ENCODE measurements at places on chromosomes 5 and 9. TPM values are rescaled to one million over a fixed set of nuclear protein-coding genes. Genes with fewer than 3 reads are reported as not detected.

- DNase-seq: no peak
These were observed 29.3 kb upstream of the ANKH start for GRCh38 chr5:14900693-14901461.

DNA sequence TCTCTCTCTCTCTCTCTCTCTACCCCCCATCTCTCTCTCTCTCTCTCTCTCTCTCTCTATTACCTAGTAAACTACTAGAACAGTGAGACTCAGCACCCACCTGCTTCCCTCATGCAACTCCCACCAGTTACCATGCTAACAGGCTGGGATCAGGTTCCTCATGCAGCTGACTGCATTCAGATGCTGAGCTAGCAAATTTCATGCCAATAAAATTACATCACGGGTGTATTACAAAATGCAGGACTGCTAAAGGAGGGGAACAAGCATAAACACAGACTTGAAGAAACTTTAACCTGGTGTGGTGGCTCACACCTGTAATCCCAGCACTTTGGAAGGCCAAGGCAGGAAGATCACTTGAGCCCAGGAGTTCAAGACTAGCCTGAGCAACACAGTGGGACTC, 76.0 kb downstream of the CEMIP2 start:
- no peak for DNase-seq

- no peak for DNase-seq
These were observed 9.0 kb upstream of the SETD9 start for GRCh38 chr5:56900395-56900794.

GRCh38 chr9:14373706-14374105, 59.8 kb upstream of the NFIB start:
- no peak for DNase-seq

DNA sequence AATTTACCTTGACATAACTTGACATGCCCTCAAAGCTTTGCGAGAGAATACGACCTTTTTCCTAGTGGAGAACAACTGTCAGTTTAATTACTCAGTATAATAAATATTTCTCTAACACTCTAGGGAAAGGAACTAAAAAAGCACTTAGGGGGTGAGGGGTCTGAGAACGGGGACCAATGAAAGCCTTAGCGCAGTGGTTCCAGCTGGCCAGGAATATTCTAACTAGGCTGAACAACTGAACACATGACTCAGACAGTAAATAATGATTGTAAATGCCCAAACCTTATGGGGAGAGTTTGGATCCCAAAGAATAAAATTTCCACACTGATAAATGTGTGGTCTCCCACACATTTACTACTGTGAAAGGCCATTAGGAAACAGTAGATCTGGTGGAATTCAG, 14.9 kb downstream of the MYO10 start:
- no peak for DNase-seq

DNA sequence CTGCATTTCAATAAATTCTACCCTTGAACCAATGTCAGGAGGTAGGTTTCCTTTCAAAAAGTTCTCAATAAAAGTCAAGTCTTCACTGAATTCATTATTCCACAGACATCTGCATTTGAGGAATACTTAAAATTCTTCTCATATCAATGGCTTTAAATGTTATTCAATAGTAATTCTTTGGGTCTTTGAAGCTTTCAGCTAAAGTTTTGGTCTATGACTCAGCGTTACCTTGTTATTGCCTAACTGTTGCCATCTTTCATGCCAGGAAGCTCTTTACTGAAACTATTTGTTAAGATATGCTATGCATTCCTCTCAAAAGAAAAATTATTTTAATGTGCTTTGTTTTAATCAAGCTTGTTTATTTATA, 170.5 kb downstream of the NNT start:
- peak; percentile 11 for DNase-seq

DNA sequence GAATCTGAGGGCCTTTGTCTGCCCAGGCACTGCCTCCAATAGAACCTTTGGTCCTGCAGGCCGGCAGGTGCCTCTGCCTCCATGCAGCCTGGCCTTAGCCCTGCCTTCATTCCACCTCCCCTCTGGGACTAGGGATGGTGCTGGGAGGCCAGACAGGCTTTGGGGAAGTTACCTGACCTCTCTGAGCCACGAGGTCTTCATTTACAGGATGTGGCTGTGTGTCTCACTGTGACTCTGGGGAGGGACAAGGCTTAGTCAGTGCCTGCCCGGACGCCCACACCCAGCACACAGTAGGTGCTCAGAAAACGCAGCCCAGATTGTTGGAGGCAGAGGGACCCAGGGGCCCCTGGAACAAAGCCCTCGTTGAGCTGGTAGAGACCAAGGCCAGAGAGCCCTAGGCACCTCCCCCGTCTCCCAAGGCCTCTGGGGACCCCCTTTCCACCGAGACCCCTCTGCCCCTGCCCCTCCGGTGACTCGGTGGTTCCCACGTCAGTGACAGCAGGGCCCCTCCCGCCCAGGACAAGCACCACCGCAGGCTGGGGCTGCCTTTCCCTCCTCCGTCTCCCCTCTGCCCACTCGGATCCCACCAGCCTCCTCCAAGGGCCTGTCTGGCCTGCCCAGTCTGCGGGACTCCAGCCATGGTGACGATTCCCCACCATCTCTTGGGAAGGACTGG, 46.9 kb upstream of the EGFL7 start:
- no peak for DNase-seq

- no peak for DNase-seq
These were observed 71.0 kb downstream of the AMBP start for GRCh38 chr9:114006931-114007691.

DNA sequence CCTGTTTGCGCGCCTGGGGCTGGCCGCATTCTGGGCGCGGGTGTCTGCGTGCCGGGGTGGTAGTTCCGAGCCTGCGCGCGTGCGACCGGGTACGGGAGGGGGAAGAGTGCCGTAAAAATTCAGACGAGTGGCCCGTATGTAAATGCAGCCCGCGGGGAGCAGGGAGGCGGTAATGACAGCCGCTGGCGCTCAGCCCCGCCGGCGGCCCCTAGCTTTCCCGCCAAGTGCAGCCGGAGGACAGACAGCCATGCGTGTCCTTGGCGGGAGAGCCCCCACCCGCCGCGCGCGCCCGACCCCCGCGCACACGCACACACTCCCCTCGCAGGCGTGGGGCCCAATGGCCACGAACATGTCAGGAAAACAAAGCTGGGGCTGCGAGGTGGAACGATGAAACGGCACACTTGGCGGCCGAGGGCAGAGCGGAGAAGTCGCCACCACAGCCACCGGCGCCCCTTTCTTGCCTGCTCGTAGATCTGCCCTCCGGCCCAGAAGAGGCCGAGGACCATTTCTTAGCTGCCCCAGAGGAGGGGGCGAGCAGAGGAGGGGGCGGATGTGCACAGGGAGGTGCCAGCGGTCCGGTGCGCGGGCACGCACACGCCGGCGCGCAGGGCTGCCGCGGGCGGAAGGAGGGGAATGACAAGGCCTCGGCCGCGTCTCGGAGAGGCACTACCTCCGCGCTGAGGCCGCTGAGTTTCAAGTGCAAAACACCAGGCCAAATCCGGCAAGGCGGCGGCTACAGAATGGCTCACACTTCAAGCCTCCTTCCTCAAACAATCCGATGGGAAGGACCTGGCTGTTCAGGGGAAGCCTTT, 208.4 kb downstream of the MEF2C start:
- no peak for DNase-seq

GRCh38 chr5:109690242-109690974, 681 bp downstream of the MAN2A1 start:
- DNase-seq: no peak

GRCh38 chr9:100579665-100580064, 1.8 kb downstream of the CAVIN4 start:
- no peak for DNase-seq

- DNase-seq: no peak
These were observed 5.7 kb downstream of the DCAF10 start for GRCh38 chr9:37806271-37806670.

DNA sequence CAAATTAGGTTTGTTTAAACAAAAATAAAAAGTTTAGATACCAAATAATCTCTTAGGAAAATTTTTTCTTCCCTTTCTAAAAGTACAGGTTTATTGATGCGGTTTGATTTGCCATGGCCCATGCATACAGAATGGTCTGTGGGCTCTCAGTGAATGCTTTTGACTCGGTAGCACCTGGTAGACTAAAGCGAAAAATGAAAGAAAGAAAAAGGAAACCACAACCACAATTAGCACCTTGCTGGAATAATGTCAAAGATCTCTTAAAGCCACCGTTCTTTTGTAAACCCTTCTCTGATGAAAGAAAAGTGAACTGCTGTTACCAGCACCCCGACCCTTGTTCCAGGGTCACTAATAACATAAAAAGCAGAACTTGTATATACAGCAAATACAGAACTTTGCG, 157.9 kb downstream of the NFIB start:
- no peak for DNase-seq

- DNase-seq: no peak
These were observed 55.9 kb upstream of the NKD2 start for GRCh38 chr5:952597-953271.

GRCh38 chr5:144779368-144779767, 608.7 kb downstream of the KCTD16 start:
- DNase-seq: no peak

GRCh38 chr5:176769911-176770310, 40.4 kb upstream of the UNC5A start:
- DNase-seq: no peak

DNA sequence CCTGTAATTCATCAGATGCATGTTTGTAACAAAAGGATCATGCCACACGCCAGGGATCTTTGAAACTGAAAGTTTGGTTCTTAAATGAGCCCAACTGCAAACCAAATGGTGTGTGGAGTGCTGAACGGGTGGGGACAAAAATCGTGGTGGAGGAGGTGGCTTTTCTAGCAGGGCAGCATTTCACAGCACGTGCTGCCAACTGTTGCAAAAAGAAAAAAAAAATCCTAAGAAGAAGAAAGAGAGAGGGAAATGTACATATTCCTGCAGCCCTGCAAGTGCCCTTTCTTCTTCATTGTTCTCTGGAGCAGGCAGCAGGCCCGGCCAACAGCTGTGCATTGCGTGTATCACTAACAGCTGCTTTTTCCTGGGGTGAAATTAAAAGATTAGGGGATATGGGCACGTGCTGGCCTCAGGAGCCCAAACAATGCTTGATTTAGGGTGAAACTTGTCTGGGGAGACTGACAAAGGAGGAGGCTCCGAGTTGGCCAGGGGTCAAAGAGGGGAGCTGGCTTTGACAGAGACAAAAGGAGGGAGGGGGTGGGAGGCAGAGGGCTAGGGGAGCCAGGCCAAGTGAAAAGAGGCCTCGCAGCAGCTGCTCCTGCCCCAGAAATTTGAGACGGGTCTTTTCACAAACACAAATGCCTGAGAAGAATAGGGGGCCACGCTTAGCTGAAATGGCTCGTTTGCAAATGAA, 73.0 kb downstream of the GADD45G start:
- DNase-seq: no peak

DNA sequence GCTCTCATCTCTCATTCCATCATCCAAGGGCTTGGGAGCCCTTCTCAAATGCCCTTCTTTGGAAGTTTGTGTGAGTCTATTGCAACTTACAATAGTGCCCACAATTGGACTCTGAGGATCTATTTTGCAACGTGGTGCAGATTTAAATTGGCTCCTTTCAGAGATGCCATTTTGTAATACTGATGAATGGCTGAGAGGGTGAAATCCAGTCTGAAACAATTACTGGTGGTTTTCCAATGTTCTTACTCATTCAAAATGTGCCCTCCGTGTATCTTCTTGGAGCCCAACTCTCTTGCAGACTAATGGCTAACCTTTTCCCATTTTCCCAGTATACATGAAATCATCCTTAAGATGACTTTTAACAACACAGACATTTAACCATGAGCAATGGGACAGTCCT, 6.1 kb downstream of the ZNF462 start:
- DNase-seq: no peak

DNA sequence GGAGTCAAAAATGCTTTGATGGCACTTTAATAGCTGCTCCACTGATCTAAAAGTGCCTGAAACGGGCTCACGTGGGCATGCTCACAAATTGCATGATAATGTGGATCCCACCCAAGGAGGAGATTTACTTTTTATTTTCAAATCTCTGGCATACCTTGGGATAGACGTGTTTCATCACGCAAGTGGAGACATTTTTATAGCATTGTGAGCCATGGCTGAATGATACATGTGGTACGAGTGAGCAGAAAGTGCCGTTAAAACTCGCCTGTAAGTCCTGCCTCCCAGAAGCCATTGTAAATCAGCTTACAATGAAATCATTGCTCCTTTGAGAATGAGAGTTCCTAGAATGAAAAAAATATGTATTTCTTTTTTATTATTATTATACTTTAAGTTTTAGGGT, 514.7 kb downstream of the MAT2B start:
- DNase-seq: no peak

DNA sequence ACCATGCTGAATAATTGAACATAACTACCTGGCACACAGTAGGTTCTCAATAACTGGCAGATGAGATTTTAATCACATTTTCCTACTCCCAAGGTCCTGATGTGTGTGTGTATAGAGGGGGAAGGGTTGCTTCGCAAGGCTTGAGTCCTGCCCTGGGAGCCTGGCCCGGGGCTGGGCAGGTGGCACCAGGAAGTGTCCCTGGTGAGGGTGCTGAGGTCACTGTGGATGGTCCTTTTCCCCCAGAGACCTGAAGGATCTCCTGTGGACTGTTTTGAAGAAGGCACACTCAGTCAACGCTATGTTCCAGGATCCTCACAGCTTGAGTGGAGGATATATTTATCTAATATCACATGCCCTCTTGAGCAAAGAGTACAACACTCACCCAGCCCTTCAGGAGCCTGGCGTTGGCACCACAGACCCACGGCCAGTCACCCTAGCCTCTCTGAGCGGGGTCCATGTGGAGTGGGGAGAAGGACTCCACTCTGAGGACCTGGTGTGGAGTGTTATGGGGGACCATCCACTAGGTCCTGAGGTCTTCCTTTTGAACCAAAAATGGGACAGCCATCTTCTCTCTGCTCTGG, 177.8 kb downstream of the GABBR2 start:
- DNase-seq: no peak

- no peak for DNase-seq
These were observed 82.7 kb downstream of the SHC3 start for GRCh38 chr9:89095761-89096528.

DNA sequence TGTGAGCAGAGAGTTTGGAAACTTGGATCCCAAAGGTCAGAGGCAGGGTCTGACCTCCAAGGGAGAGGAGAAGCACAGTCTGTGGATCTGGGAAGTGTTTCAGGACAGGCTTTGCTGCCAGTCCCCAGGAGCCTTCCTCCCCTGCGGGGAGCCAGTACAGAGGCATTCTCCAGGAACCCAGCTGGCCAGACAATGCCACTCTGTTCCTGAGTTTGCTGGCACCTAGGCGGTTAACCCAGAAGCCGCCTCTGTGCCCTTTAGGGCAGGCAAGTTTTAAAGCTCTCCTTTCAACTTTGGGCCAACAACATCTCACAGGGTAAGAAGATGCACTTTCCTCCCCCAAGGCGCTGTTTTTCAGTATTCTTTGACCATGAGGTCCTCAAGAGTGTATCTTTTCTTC, 37.0 kb upstream of the FGF1 start:
- no peak for DNase-seq

Gene RNF208
- 0.07 TPM for total RNA-seq

Gene POMT1
- 28.5 TPM for total RNA-seq

Gene ARHGEF37
- total RNA-seq: 9.2 TPM

Gene FRMPD1
- total RNA-seq: not detected

Gene DNM1
- 0.39 TPM for total RNA-seq

Gene DAPK1
- total RNA-seq: 66.5 TPM

Gene F12
- total RNA-seq: 1.5 TPM

Gene SLC34A3
- not detected for total RNA-seq

Gene AMBP
- not detected for total RNA-seq
